ENCODE measurements at places on chromosomes 7 and 10.

GRCh38 chr10:6399879-6400278 lies 180.2 kb downstream of the PRKCQ start:
- no peak for DNase-seq

DNA sequence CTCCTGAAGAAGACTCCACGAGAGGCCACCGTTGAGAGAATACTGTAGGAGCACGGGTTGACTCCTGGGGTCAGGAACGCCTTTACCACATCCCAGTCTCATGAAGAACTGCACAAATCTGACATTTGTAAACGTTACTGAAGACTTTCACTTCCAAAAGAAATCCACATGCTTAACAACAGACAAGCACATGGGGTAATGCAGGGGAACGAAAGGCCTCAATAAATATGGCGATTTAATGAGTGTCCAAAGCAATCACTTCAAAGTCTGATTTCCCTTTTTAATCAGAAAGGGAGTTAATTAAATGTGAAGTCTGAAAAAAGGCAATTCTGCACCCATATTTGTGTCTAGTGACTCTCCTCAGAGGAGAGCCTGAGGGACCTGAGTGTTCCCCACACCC lies 94.3 kb upstream of the SLC26A5 start:
- no peak for DNase-seq

DNA sequence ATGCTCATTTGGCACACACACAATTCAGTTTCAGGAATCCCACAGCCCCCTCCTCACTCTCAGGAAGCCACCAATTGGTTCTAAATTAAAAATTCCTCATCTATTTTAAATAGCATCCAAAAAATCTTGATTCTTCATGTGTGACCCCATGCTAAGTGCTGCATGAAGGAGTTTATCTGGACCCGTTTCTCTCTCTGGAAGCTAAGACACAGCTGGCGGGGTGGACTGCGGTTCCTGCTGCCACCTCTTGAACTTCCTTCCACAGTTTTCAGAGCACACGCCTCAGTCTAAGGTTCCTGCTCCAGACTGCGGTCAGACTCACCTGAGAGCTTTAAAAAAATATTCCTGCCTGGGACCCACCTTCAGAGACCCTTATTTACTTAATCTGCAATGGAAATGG lies 34.5 kb downstream of the LYZL1 start:
- no peak for DNase-seq

GRCh38 chr7:57789130-57789529 lies 339.2 kb downstream of the ZNF716 start:
- no peak for DNase-seq

DNA sequence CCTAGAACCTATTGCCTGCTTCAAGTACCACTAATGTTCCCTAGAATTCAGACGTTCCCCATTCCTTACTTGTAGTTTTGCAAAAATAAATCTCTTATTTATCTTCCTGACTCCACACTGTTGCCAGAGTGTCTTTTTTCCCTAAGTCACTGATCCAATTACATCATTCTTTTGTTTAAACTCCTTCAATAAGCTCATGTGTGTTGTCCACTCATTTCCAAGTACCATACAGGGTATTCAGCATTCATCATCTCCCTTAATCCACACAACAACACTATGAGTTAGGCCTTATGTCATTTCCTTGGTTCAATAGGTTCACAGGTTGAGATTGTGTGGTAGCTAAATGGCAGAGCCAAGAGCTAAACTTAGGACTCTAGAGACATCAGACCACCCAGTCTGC lies 119.9 kb upstream of the RHOBTB1 start:
- no peak for DNase-seq

DNA sequence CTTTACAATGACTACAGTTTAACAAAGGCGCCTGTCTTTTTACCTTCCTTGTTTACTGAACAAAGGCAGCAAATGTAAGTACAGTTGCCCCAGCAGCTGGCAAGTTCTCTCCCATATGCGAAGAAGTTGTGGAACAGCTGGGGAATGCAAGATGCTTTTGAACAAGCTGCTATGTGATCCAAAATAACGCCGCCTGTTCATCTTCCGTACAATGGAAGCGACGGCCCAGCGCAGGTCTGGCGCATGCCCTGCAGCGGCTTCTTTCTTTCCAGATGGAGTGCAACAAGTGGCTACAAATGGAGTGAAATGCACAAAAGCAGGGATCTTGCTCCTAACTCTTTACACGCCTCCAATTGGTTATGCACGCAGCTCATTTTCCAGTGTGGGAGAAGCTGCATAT lies 97.0 kb upstream of the SVIL start:
- DNase-seq = no peak

- DNase-seq = no peak
These were observed 209.8 kb downstream of the TYW1 start for GRCh38 chr7:67206452-67206851.

- no peak for DNase-seq
These were observed 589 bp upstream of the RAPGEF5 start for GRCh38 chr7:22357311-22358175.

GRCh38 chr10:11444155-11444530 lies 167.3 kb downstream of the USP6NL start:
- DNase-seq = no peak

GRCh38 chr7:128862571-128863432 lies at the start of gene ATP6V1F:
Gene ATP6V1F (plus strand): TSS chr7:128862856. CDS start chr7:128862905, 49 bp downstream.
- DNase-seq = peak; percentile 96

DNA sequence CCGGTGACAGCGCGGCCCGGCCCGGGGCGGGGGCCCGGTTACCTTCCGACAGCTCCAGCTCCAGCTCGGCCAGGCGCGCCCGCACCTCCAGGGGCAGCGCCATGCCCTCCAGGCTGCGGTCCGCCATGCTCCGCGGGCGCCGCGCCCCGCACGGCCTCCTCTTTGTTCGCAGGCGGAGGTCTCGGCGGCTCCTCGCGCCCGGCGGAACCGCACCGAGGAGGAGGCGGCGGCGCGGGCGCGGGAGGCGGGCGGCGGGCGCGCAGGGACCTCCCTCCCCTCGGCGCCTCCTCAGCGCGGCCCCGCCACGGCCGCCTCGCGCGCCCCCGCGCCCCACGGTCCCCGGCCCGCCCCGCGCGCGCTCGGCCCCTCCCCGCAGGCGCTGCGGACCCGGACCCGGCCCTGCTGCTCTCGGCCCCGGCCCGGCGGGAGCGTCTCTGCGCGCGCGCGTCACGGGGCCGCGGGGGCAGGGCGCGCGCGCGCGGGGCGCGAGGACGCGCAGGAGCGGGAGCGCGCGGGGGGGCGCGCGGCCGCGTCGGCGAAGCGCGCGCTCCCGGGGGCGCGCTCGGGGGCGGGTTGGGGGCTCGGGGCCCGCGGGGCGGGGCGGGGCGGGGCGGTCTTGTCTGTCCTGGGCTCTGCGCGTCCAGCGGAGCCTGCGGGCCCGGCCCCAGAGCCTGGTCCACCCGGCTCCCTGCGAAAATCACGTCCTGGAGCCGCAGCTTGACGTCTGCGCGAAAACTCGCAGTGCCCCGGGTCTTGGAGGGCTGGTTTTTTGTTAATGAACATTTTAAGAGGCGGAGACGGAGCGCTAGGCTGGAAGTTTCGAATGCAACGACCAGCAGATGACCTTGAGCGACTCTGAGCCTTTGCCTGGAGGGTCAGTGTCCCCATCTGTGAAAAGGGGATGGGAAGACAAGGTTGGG lies at the start of gene DIP2C:
DIP2C (minus strand) TSS at position 217 of the 920 bp plus-strand sequence; CDS start at position 127, 90 bp downstream.
- peak; percentile 66 for DNase-seq

DNA sequence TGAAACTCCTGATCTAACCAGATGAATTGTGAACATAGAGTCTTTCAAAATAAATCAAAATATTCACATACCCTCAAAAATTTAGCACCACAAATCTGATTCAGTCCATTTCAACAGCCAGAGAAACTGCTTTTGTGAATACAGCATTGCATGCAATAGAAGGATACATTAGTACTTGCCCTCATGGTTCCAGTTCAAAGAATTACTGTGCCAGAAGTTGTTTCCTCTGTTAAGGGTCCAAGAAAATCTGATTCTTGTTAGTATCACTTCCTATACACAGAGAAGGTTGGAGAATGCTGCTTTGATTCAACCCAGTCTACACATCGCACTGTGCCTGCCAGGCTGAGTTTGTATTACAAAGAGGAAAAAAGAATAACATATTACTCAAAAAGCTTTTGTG lies 115.6 kb downstream of the TFEC start:
- no peak for DNase-seq

- DNase-seq = peak; percentile 23
These were observed 448 bp upstream of the GOLGA7B start for GRCh38 chr10:97849103-97849686.

DNA sequence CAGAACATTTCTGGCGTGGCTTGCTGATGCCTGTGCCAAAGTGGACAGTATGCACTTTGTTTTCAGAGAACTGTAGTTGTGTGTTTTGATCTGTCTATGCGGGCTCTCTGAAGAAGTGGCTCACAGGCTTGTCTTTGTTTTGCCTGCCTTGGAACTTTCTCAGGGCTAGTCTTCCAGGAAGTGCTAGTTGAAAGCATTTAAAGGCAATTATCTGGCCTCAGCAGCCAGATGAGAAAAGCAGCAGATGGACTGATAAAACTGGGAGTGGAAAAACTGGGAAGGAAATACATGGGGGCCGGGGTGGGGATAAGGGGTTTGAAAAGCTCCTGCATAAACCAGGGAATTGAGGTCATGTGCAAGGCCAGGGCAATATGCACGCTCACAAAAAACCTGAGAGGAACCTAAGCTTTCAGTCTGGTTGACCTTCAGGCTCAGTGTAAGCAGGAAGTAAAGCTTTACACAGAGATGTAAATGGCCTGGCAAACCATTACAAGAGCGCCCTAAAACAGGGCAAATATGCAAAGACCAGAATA lies 94.5 kb downstream of the ZNF33B start:
- DNase-seq = no peak

DNA sequence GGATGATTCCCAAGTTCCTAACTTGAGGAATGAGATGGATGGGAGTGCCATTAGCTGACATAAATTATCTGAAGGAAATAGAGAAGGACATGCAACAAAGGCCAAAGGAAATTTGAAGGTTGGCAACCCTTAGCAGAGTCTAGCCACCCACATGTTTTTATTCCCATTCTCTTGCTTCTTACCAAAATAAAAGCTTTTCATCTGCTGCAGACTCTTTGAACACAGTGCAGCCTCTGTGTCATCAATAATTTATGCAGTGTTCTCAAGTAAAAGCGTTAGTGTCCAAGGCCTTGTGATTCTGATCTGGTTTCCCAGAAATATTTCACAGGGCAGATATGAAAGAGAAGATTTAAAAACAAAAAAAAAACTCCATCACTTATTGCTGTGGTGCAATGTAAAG lies 98.5 kb downstream of the ST7 start:
- no peak for DNase-seq

DNA sequence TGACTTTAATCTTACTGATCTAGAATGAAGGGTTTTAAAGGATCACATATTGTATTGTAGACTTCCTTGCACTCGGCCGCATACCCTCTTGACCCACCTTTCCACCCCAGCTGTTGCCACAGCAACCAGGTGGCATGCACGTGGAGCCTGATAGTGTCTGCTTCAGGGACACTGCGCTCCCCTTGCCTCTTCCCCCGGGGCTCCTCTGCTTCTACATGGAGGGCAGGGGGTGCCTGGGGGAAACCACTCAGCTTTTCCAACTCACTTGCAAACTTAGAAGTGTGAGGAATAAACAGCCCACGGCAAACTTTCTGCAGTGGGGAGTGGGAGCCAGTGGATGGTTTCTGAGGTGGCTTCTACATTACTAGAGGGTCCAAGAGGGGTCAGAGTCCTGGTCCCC lies 458.6 kb downstream of the PLXNA4 start:
- no peak for DNase-seq

DNA sequence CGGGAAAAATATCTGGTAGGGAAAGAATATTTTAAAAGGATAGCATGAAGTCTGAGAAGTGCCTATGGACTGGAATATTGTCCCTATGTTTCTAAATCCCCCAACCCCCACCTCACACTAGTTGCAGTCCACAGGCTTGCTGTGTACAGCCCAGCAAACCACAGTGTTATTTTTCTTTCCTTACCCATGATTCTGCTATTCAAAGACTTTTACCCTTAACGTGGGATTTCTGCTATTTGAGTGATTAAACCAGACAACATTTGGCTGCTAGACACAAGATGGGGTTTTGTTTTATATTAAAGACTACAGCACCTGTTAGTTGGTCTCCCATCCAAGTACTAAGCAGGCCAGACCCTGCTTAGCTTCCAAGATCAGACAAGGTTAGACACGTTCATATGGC lies 120.5 kb upstream of the MYO3A start:
- DNase-seq = no peak

DNA sequence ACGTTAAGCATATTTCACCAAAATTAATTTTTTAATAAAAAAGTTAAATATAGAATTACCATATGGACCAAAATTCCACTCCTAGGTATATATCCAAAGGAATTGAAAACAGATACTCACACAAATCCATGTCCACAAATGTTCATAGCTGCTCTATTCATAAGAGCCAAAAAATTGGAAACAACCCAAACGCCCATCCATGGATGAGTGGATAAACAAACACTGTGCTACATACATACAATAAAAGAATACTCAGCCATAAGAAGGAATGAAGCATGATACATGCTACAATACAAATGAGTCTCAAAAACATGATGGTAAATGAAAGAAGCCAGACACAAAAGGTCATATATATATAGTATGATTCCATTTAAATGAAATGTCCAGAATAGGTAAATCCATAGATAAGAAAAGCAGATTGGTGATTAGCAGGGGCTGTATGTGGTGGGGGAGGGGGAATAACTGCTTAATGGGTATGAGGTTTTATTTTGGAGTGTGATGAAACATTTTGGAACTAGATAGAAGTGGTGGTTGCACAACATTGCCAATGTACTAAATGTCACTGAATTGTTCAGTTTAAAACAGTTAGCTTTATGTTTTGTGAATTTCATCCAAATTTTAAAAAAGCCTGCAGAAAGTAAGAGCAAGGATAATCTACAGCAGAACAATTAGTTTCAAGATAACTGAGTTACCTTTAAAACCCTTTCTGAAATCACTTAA lies 101.2 kb upstream of the EFCAB10 start:
- DNase-seq = no peak

DNA sequence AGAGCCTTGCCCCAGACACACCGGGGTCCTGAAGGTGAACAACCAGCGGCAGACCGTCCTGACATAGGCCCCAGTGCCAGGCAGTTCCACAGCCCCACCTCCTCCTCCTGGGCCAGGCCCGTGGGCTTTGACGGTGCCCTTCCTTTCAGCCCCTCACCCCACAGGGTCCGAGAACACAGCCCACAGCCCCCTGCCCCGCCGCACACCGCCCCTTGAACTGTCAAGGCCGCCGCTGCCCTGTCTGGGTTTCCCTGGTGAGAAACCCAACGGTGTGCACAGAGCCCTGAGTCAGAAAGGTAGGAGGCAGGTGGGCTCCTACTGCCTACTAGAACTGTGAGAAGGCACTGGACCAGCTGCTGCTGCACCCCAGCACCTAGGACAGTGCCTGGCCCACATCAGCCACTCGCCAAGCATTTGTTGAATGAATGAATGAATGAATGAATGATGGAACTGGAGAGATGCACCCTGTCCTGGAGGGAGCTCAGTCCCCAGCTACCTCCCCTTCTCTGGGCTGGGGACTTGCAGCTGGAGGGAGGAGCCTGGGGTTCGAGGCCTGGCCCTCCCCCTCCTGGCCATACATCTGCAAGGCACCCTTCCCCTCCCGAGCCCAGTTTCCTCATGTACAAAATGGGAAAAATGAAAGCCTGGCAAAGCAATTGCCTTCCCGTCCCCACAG lies 117.9 kb downstream of the SLIT1 start:
- DNase-seq = no peak
